ENCODE measurements at places on chromosomes 2 and 18.
A peak's percentile ranks its signal among the peaks of the same experiment; 100 is the strongest.

DNA sequence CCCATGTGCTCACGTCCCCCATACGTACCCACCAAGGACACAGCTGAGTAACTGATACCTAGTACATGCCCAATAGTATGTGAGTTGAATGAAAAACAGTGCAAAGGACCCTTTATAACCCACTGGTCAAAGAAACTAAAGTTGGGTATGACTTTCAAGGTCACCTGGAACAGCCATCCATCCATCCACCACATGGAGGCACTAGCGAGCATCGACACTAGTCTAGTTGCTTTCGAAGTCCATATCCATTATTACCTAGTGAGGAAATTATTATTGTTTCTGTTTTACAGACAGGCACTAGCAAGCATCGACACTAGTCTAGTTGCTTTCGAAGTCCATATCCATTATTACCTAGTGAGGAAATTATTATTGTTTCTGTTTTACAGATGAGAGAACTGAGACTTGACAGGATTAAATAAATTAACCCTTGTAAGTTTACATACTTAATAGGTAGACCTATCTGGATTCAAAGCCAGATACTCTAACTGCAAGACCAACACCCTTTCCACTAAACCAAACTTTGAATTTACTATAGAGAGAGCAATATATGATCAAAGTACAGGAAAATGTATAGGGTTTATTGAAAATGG is 233.7 kb downstream of the METTL4 start:
- DNase-seq: no peak

GRCh38 chr2:127941461-127941860 is 55.7 kb upstream of the AMMECR1L start:
- no peak for DNase-seq

DNA sequence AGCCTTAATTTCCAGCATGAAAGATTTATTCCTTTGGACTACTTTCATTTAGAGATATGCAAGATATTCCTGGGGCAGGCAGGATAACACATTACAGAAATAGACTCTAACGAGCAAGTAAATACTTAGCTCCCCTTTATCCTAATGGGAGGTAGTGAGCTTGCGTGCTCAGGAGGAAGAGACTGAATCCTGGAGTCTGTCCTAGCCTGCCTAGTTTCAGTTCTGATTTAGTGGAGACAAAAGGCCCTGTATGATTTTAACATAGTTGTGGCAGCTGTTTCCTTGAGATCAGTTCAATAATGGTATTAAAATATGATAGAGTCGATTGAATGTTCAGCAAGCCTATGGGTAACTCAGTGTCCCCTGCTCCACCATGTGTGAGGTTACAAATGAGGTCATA is 109.5 kb downstream of the FMNL2 start:
- no peak for DNase-seq

- no peak for DNase-seq
Observed at GRCh38 chr2:58054264-58054663, 7.7 kb downstream of the VRK2 start.

DNA sequence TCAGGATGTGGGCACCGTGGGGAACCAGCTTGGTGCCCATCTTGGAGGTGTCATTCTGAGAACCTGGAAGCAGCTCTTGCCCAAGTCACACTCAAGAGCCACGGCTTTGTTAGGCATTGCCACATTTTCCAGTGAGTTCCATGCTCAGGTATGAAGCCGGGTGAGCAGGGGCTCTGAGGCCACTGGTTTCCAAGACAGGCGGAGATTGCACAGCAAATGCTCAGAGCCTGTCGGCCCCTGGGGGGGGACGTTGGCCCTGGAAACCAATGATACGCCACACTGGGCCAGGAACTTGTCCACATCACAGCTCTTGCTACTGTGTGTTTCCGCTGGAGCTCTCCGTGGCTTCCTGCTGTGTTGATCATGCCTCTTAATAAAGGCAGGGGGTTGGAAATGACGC is 52.5 kb upstream of the SALL3 start:
- no peak for DNase-seq

- DNase-seq: no peak
Observed at GRCh38 chr2:121140734-121141133, 144.3 kb downstream of the TFCP2L1 start.

DNA sequence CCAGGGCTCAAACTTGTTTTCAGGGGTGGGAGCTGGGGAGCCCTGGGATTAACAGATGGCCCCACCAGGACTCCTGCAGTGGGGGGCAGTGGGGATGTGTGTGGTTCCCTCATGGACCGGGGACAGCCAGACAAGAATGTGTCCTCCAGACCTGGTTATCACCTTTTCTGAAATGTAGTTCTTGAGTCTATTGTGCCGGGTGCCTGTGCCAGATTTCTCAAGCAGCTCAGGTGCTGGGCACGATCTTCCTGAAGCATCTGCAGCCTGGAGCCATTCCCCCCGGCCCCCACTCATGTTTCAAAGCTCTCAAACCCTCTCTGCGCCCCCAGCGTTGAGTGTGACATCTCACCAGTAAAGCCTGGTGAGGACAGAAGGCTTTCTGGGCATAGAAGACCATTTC is 48.4 kb upstream of the HAAO start:
- no peak for DNase-seq

DNA sequence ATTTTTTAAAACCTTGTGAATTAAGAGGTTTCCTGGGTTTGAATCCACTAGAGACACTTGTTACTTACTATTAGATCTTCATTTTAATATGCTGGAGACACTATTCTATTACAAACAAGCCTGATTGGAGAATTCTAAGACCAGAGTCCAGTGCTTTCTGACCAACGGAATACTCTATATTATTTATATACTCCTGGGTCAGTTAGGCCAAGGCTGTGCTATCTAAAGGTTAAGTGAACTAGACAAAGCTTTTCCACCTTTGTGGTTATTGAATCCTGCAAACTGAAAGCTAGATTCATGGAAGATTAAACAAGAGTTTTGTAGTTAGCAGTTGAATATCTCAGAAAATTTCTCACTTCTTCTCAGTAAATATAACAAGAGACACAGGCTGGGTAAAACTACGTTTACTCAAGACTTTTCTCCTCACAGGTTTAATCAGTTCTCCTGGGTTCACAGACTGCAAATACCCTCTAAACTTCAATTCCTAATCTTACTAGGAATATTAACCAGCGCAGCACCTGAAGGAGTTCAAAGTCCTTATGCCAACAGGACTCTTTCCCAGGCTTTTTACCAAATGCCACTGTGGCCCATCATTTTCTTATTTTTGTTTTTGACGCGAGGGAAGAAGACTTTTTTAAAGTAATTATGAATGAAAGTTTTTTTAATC is 66.4 kb downstream of the COL4A4 start:
- DNase-seq: no peak

DNA sequence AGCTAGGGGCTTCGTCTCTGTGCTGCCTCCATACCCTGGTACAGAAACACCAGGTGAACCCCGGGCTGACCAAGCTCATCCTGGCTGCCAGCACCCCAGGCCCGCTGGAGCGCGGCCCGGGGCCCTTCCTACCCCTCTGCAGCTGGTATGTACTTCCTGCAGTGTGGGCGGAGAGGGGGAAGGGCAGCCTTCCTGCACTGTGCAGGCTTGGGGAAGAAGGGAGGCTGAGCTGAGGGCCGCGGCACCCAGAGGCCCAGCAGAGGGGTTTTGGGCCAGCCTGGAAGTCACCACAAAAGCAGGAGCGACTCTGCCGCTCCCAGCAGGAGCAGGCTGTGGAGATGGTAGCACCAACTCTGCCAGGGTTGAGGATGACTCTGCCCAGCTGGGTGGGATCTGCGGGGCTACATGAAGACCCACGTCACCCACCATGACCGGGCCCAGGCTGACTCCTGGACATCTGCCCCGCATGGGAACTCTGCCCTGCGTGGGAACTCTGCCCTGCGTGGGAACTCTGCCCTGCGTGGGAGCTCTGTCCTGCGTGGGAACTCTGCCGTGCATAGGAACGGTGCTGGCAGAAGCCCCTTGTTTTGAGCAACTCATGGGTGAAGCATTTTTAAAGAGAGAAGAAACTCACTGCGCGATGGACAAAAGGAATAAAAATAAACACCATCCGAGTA is 273.3 kb downstream of the NDUFA10 start:
- no peak for DNase-seq

DNA sequence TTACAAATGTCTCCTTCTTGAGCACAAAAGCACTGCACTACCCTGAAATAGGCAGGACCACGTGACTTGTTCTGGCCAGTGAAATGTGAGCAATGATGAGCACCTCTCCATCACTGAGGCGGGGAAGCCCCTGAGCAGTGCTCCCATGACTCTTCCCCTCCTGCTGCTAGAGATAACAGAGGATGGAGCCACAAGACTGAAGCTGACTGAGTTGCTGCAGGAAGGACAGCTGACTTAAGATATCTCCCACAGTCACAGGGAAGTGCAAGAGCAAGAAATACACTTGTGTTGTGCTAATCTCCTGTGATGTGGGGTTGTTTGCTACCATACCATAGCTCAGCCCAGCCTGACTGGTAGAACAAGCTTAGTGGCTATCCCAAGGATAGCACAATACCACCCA is 38.7 kb downstream of the STK39 start:
- DNase-seq: no peak

DNA sequence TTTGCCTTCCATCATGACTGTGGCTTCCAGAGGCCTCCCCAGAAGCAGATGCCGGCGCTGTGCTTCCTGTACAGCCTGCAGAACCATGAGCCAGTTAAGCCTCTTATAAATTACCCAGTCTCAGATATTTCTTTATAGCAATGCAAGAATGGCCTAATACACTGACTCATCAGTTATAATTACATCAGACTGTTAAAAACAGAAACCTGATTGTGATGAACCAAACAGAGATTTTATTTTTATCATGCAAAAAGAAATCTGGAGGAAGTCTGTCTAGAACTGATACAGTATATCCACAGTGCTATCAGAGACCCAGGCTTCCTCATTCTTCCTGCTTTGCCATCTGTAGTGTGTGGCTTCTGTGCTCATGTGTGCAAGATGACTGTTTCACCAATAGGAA is 93.4 kb upstream of the MEX3C start:
- no peak for DNase-seq

DNA sequence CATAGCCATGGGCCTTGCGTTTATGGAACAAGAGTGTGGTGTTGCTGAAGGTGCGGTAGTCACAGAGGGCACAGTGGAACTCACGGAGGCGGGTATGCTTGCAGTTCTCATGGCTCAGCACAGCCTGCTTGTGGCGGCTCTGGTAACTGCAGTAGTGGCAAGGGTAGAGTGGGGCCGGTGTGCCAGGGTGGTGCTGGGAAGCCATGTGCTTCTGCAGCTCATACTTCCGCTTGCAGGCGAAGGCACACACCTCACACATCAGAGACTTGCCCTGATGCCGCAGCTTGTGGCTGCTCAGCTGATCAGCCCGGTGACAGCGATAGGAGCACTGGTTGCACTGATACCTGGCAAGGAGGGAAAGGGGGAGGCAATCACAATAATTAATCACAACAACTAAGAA is 14.7 kb downstream of the ZNF142 start:
- no peak for DNase-seq

- no peak for DNase-seq
Observed at GRCh38 chr2:128640845-128641360, 322.2 kb upstream of the HS6ST1 start.

DNA sequence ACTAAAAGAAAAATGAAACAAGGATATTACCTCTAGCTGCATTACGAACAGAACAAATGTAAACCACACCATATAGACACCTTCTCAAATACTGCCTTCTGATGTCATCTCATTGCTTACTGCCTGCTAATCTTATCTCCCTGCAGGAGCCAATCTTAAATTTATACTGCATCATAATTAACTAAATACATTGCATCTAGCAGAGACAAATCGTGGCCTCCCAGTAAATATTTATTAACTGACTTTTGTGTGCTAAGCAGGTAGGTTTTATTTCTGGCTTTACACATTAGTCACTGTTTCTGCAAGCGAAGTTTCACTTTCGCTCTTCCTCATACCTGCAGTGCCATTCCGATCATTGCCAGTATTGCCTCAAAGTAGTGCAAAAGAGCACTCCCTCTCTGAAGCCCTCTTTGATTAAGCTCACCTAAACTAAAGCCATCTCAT is 67.5 kb downstream of the SPATS2L start:
- DNase-seq: no peak

GRCh38 chr2:164560181-164560792 is 61.0 kb downstream of the GRB14 start:
- DNase-seq: peak; percentile 35

DNA sequence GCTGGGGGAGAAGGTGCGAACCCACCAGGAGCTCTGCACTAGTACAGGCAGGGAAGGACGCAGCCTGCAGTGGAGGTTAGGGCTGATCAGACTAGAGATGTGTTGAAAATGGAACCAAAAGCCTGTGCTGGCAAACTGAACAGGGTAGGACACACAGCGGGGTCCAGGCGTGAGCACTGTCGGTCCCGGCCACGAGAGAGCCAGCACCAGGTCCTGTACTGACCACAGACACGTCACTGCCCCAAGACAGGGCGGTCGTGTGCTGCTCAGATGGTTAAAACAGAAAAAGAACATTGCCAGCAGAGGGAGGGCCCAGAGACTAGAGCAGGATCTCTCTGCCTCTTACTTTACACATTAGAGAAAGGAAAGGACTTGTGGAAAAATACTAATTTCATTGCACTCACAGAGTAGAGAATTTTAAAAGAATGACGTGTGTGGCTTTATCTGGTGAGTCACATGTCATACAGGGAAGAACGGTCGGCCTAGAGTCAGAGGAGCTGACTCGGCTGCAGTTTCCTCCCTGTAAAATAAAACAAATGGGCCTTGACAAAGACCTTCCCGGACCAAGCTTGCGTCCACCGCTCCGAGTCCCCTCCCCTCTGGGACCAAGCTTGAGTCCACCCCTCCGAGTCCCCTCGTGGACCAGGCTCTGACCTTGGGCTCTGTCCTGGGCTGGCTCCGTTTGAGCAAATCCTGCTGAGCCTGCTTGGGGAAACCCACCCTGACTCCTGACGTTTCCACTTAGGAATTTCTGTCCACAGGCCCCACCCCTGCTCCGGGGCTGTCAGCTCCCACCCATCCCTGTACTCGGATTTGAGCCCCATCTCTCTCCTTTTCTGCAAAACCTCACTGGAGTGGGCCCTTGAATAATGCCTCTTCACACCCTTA is 16.7 kb upstream of the ADI1 start:
- DNase-seq: no peak

DNA sequence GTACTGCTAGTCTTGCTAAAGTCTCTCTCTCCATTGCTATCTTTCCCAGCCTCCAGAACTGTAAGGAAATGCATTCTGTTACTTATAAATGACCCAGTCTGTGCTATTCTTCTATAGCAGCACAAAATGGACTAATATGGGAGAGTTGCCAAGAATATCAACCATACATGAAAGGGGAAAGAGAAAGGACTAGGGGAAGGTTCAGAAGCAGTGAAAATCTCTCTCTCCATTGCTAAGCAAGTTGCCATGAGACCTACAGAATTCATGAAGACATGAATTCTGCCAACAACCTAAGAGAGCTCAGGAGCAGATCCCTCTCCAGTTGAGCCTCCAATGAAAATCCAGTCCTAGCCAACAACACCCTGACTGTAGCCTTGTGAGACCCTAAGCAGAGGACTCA is 3.6 kb upstream of the TRABD2A start:
- DNase-seq: no peak

DNA sequence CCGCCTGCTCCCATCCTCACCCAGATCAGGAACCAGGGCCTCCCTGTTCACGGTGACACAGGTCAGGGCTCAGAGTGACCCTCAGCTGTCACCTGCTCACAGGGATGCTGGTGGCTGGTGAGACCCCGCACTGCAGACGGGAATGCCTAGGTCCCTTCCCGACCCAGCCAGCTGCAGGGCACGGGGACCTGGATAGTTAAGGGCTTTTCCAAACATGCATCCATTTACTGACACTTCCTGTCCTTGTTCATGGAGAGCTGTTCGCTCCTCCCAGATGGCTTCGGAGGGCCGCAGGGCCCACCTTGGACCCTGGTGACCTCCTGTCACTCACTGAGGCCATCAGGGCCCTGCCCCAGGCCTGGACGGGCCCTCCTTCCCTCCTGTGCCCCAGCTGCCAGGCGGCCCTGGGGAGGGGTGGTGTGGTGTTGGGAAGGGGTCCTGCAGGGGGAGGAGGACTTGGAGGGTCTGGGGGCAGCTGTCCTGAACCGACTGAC is 31.7 kb downstream of the GPC1 start:
- DNase-seq: no peak

Data from hippocampal formation (tissue), 2 donors.